NCI-H2171 treated with DMSO at 0.1 percent for 48 hours (cell line): ENCODE measurements at places on chromosomes 2 and 18.

- DNase-seq, result no peak
These were observed 9.7 kb downstream of the TFPI start for GRCh38 chr2:187544371-187545080.

- no peak for DNase-seq
These were observed 1234.4 kb downstream of the SUCLG1 start for GRCh38 chr2:83224591-83225200.

GRCh38 chr18:4276953-4277585, 178.0 kb downstream of the DLGAP1 start:
- no peak for DNase-seq

DNA sequence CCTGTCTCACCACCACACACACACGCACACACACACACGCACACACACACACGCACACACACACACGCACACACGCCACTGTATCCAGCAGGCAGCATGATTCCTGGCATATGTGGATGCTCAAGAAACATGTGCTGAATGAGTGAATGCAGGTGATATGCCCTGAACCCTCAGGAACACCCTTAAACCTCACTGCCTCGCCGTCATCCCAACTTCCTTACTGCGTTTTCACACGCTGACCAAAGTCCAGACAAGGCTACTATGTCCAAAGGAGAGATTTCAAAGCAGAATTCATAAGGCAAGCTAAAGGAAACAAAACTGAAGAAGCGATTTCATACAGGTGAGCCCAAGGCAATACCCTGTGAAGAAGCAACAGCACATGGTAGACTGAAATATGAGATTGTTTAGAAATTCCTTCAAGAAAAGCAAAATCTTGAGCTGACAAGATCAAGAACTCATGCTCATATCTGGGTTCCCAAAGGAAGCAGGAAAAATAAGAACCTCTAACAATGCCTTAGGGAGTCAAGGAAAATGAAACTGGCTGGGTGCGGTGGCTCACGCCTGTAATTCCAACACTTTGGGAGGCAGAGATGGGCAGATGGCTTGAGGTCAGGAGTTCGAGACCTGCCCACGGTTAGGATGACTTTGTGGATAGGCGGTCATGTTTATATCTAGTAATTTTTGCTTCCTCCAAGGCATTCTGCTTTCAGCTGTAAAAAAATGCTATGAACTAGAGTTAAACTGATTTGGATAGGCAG, 69.1 kb downstream of the TNFRSF11A start:
- DNase-seq, result no peak

- no peak for DNase-seq
These were observed 97.9 kb upstream of the ZNF516 start for GRCh38 chr18:76592981-76593381.

- DNase-seq, result no peak
These were observed 149.2 kb upstream of the NOSTRIN start for GRCh38 chr2:168652997-168653921.

GRCh38 chr2:239349453-239350135, 51.2 kb downstream of the HDAC4 start:
- DNase-seq, result no peak

GRCh38 chr2:122873951-122874350, 1118.5 kb downstream of the TSN start:
- no peak for DNase-seq

- no peak for DNase-seq
These were observed 178.1 kb upstream of the PIEZO2 start for GRCh38 chr18:11327391-11328009.

GRCh38 chr2:66815886-66816285, 381.0 kb downstream of the MEIS1 start:
- peak; percentile 6 for DNase-seq

GRCh38 chr2:215657844-215658243, 222.0 kb upstream of the FN1 start:
- DNase-seq, result no peak

- DNase-seq, result no peak
These were observed 155.9 kb upstream of the MAP3K20 start for GRCh38 chr2:172919732-172920131.

- DNase-seq, result no peak
These were observed 52.5 kb downstream of the SETBP1 start for GRCh38 chr18:44733069-44733753.

DNA sequence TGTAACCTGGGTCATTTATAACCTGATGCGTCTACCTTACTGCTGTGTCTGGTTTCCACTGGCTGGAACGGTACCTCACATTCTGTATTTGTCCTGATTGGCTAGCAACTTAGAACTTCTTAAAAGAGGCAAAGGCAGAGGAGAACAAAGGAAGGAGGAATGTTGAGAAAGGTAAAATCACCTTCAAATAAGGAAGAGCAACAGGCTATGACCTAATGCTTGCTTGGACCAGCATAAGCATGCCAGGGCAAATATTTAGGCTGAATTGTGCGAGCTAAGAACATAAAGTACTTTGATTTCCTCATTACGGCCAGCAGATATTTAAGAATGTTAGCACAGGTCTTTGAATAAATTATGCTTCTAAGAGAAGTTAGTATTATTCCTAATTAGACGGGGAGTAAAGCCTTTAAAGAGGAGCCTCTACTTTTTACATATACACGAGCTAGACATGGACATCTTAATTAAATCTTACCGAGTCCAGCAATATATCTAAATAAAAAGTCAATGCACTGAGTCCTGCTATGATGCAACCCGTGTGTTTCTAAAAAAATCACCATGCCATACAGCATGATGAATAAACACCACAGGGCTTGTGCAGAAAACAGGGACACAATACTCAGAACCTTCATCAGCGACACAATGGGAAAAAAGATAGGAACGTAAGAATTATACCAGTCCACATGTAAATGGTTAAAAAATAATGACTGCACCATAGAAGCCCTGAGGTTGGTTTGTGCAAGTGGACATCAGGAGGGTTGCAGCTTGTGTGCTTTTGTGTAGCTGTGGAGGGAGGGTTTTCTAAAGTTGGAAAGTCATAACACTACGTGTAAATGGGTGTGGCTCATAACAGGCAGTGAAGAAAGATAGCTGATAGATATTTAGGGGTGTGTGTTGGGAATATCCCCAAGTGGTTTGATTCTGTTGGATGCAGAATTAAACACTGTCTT, 14.2 kb downstream of the SEPTIN2 start:
- no peak for DNase-seq

- DNase-seq, result no peak
These were observed 3.6 kb upstream of the TSPYL6 start for GRCh38 chr2:54259413-54260240.

- DNase-seq, result no peak
These were observed 77.3 kb downstream of the POLE4 start for GRCh38 chr2:75035444-75036353.

DNA sequence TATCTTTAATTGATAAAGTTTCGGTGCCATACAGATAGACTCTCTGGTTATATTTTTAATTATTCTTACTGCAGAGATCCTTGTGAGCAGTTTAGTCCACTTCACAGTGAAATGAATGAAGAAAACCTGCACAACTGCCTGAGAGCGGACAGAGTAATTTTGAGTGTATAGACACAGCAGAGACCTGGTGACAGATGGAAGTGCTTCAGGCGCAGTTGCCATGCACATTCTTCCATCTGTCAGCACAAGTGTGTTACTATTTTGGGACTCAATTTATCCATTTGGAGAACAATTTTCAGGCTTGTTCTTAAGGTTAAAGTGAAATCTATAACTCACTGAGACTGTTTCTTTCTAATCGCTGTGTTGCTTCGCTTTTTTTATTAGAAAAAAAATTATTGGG, 147.8 kb upstream of the SPHKAP start:
- peak; percentile 92 for DNase-seq

- no peak for DNase-seq
These were observed 562.1 kb upstream of the FANCL start for GRCh38 chr2:58803192-58803591.

DNA sequence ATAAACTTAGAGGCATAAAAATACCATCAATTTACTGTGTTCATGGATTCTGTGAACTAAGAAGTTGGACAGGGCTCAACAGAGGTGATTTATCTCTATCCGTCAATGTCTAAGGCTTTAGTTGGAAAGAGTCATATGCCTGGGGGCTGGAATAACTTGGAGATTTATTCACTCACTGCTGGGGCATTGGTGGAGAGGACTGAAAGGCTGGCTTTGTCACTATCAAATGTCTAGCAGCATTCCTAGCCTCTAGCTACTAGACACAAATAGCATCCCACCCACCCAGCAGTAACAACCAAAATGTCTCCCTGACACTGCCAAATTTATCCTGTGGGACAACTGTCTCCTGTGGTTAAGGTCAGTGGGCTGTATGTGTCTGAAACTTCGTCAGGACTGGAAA, 71.0 kb downstream of the EVA1A start:
- no peak for DNase-seq

- no peak for DNase-seq
These were observed 305.4 kb upstream of the RAB6C start for GRCh38 chr2:129673847-129674711.

- no peak for DNase-seq
These were observed 33.6 kb downstream of the CHRNA1 start for GRCh38 chr2:174730698-174731018.

- no peak for DNase-seq
These were observed 109.4 kb upstream of the SERTAD2 start for GRCh38 chr2:64763126-64763525.

GRCh38 chr2:160884056-160884455, 276.2 kb upstream of the TANK start:
- no peak for DNase-seq

- no peak for DNase-seq
These were observed 92.3 kb downstream of the C1D start for GRCh38 chr2:67970542-67970941.

DNA sequence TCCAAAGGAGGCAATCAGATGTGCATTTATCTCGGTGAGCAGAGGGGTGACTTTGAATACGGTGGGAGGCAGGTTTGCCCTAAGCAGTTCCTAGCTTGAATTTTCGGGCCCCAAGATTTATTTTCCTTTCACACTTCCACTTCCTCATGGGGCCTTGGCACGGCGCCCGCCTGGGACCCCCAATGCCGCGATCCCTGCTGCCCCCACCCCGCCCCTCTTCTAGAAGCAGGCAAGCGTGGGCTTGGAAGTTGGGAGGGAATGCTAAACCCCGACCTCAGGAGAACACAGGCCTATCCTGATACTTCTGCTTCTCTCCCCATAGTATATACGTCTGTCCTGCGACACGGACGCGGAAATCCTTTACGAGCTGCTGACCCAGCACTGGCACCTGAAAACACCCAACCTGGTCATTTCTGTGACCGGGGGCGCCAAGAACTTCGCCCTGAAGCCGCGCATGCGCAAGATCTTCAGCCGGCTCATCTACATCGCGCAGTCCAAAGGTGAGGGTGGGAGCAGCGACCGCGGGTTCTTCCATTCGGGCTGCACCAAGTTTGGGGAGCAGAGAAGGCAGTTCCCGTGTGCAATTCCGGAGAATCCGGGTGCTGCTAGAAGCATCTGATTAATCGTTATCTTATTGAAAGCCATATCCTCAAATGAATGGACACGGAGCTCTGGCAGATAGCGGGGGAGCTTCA, 21.6 kb downstream of the TRPM8 start:
- no peak for DNase-seq

DNA sequence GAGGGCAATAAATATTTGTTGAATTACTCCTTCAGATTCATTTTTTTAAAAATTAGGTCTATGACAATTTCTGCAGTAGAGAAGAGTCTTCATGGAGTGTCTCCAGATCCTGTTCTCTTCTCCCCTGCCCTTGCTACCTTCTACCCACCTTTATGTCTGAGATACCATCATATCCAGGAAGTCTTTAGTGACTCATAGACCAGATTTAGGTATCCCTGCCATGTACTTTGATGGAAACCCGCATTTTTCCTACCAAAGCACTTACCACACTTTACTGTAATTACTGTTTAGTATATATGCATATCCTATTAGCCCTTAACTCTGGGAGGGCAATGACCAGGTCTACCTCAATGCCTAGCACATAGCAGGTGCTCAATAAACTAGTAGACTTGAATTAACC, 11.6 kb downstream of the ZNF397 start:
- DNase-seq, result no peak

GRCh38 chr2:127448526-127448925, 30.3 kb downstream of the PROC start:
- no peak for DNase-seq

GRCh38 chr18:13316063-13316462, 97.5 kb downstream of the LDLRAD4 start:
- no peak for DNase-seq

DNA sequence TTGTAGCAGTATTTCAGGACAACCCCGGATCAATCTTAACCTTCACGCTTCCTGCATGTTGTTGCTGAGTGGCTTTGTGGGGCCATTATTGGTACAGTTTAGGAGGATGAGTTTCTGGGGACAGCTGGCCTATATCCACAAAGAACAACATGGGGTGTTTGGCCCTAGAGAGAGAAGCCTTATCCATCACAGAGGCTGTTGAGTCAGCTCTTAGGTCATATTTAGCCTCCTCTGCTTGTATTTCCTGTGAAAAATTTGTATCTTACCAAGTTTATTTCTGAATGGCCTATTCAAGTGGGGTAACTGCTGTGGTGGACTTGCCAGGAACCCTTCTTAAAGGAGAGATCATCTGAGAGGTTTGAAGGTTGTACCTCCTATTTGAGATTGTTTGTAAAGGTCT, 77.6 kb downstream of the MAP4K4 start:
- no peak for DNase-seq

DNA sequence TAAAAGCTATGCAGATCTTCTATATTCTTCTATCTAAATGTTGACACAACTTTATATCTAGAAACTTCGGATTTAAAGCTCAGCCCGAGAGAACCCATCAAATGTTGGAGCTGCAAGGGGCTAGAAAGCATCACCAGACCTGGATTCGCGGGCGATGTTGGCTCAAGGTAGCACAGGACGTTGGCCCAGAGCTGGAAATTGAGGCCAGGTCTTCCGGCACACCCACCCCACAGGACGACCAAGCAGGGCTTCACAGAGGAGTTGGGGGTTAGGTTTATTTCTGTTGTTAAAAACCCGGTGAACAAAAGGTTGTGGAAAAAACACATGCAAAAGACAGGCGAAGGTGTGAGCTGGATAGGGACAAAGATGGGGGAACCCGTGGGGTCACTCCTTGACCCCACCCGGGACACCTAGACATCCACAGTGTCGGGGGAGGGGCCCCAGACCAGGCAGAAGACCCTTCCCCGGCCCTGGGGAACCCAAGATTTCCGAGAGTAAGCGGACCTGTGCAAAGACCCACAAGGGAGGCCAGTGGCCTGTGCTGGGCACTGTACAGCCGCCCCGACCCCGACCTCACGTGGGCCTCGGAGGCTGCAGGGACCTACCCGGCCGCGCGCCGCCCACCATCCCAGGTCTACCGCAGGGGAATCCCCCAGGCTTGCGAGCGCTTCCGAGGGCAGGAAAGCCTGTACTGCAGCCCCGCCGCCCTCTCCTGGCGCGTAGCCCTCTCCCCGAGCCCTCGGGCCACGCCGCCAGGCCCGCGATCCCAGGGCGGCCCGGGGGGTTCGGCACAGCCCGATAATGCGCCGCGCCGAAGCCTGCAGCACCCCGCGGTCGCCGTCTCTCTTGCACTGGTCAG, 1.8 kb upstream of the AGBL5 start:
- no peak for DNase-seq

GRCh38 chr18:48832938-48833700, 117.6 kb downstream of the SMAD7 start:
- no peak for DNase-seq

GRCh38 chr2:125679903-125680302, 976.1 kb upstream of the GYPC start:
- DNase-seq, result peak; percentile 4

- no peak for DNase-seq
These were observed 17.2 kb downstream of the GPC1 start for GRCh38 chr2:240452462-240453256.
